ENCODE measurements at places on chromosomes 5 and 9.
A peak's percentile ranks its signal among the peaks of the same experiment; 100 is the strongest.

DNA sequence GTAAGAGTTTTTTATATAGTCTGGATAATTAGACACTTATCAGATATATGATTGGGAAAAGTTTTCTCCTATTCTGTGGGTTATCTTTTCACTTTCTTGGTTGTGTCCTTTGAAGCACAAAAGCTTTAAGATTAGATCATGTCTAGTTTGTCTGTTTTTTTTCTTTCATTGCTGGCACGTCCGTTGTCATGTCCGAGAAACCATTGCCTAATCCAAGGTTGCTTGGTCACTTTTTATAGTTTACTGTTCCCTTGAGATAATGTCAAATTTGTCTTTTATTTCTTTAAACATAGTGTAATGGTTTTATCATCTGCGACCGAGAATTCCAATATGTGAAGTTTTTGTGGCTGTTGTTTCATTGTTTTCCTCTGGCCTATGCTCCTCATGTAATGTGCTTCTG is 28.8 kb downstream of the GARNL3 start:
- H3K27ac ChIP-seq: no peak overlapping the region
- peaks cover 19% of the 10 kb centered on the region for H3K27me3 ChIP-seq
- peaks cover 9% of the 10 kb centered on the region for H3K4me1 ChIP-seq
- no peak for DNase-seq
- H3K36me3 ChIP-seq: no peaks in the 10 kb centered on the region

GRCh38 chr9:110016340-110016739 is 191.6 kb downstream of the C9orf152 start:
- H3K4me1 ChIP-seq: peaks cover 24% of the 10 kb centered on the region
- H3K27ac ChIP-seq: peak overlapping the region; percentile 76
- H3K36me3 ChIP-seq: no peaks in the 10 kb centered on the region
- H3K4me3 ChIP-seq: no peak overlapping the region

DNA sequence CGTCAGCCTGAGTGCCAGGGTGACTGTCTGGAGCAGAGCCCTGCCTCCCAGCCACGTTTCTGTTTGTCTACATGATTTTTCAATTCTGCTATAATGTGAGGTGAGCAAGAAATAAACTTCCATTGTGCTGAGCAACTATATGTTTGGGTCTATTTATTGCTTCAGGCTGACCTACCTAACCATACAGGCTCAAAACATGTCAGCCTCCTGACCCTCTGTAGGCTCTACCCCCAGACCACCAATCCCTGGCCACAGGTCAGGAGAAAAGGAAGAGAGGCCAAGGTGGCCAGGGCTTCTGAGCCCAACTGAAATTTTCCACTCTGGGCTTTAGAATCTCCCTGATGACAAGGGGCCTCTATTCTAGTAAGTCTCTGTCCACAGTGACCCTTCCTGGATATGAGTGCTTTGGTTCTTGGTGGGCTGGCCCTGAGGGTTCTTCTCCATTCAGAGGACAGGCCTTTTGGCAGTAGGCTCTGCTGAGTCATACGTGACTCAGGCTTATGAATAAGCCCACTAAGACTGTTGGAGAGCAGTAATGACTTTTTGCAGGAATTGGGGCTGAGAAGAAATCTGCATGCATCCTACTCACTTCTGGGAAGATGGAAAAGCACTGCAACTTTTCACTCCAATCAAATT is 117.2 kb upstream of the TBCA start:
- H3K27ac ChIP-seq: no peak overlapping the region
- H3K36me3 ChIP-seq: no peaks in the 10 kb centered on the region
- H3K27me3 ChIP-seq: no peaks in the 10 kb centered on the region
- H3K4me3 ChIP-seq: no peak overlapping the region

GRCh38 chr5:2841208-2841607 is 89.7 kb upstream of the IRX2 start:
- no peak overlapping the region for H3K27ac ChIP-seq
- no peaks in the 10 kb centered on the region for H3K36me3 ChIP-seq
- H3K4me1 ChIP-seq: no peaks in the 10 kb centered on the region
- no peak overlapping the region for H3K4me3 ChIP-seq

DNA sequence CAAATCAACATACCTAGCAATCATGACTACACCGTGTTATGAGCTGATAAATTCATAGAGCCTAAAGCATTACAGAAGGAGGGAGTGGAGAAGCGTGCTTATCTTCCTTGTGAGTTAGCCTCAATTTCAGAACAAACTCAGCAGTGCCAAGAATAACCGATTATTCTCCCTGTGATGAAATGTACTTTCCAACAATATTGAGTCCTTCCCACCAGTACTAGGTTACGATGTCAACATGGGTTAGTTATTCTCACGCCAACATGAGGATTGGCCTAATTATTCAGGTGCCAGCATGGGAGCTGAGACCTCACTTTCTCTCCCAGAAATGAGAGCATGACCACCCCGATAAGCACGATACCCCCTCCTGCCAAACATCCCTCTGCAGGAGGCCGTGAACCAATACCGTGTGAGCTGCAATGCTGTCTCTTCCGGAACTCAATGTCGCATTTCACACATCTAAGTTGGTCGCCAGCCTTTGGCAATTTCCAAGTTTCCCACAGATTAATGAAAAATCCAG is 193.7 kb downstream of the ENC1 start:
- no peak overlapping the region for H3K4me3 ChIP-seq
- no peak overlapping the region for H3K27ac ChIP-seq
- H3K36me3 ChIP-seq: no peaks in the 10 kb centered on the region
- H3K4me1 ChIP-seq: no peaks in the 10 kb centered on the region

- no peaks in the 10 kb centered on the region for H3K27me3 ChIP-seq
- no peaks in the 10 kb centered on the region for H3K4me1 ChIP-seq
Measured at GRCh38 chr5:93022796-93023447, 558.1 kb downstream of the NR2F1-AS1 start.

GRCh38 chr5:29930316-29930715 is 1263.2 kb upstream of the CDH6 start:
- no peak for DNase-seq
- H3K4me3 ChIP-seq: no peak overlapping the region
- no peaks in the 10 kb centered on the region for H3K36me3 ChIP-seq
- no peak overlapping the region for H3K27ac ChIP-seq

Measured in activated T-helper 2 cell treated with anti-CD3 and anti-CD28 coated beads, Interferon-gamma antibody, Interleukin-2, Interleukin-4, amounts not matched to agents 10 μg/mL and 5 μg/mL and 100 μg/mL, durations not matched to agents 14 hours and 24 hours and 36 hours (primary cell).